Common myeloid progenitor, CD34-positive (primary cell): ENCODE measurements at places on chromosomes 4 and X.

DNA sequence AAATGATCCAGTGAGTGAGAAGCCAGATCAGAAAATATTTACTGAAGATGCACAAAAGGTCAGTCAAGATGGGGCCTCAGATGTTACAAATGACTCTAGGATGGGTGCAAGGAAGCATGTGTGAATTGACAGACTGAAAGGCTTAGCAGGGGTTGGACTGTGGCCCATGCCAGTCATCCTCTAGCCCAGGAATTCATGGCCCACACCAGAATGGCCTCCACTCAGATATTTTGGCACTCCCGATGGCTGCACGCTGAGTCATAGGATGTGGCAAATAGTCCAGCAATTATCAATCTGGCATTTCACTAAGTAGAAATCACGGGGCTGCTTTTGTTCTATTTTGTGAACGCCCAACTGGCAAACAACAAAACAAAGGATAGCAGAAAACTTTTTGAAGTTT, 406.5 kb downstream of the IQCM start:
- H3K27ac ChIP-seq: no peak overlapping the region
- no peaks in the 10 kb centered on the region for H3K27me3 ChIP-seq
- H3K4me3 ChIP-seq: no peak overlapping the region
- no peak for DNase-seq
- no peaks in the 10 kb centered on the region for H3K36me3 ChIP-seq

DNA sequence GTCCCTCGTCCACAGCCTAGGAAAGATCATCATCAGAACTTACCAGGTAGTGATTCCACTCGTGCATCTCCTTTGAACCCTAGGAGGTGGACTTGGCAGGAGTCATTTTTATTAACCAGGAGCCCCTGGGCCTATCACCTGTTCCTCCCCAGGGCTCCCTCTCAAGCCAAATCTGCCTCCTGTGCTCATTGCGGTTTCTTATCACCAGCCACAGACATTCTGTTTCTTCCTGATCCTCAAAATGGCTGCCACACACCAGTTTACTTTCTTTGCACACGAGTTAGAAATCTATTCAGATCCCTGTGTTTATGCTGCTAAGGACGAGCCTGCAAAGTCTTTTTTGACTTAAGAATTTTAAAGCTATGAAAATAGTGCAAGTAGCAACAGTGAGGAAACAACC, 354.5 kb upstream of the BOD1L1 start:
- DNase-seq: peak; percentile 97
- H3K27me3 ChIP-seq: no peaks in the 10 kb centered on the region
- peak overlapping the region; percentile 62 for H3K27ac ChIP-seq
- no peaks in the 10 kb centered on the region for H3K36me3 ChIP-seq
- H3K4me1 ChIP-seq: peaks cover 41% of the 10 kb centered on the region

DNA sequence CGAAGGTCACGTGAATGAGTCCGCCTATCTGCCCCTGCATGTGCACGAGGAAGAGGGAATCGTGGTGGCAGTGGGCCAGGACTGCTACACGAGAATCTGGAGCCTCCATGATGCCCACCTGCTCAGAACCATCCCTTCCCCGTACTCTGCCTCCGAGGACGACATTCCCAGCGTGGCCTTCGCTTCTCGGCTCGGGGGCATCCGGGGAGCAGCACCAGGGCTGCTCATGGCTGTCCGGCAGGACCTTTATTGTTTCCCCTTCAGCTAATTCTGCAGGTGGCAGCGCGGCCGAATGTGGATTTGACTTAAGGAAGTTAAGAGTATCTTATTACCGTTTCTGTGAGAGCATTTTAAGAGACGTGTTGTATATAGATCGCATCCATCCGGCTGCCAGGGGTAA, 1.2 kb downstream of the DCAF4L1 start:
- H3K4me1 ChIP-seq: peaks cover 5% of the 10 kb centered on the region
- no peaks in the 10 kb centered on the region for H3K36me3 ChIP-seq
- H3K27me3 ChIP-seq: no peaks in the 10 kb centered on the region

DNA sequence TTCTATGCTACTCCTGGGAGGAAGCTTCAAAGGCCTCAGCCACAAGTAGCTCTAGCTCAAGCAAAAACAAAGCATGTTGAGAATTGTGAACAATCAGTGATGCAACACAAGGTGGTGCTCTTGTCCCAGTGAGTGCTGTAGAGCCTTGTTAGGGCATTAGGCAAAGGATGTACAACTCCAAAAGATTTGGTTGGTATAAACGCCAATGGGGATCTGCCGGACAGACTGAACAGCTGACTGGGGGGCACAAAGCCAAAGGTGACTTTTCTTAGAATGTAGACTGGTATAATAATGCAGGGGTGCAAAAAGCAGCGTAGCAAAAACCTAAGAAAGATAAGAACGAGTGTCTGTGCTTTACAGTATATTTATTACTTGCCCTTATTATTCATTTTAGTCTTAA, 62.6 kb upstream of the ALB start:
- DNase-seq: peak; percentile 51
- H3K27ac ChIP-seq: no peak overlapping the region
- no peaks in the 10 kb centered on the region for H3K36me3 ChIP-seq
- H3K4me3 ChIP-seq: no peak overlapping the region

GRCh38 chr4:26856906-26857277, 3.7 kb upstream of the STIM2 start:
- peaks cover 33% of the 10 kb centered on the region for H3K4me1 ChIP-seq
- DNase-seq: no peak
- peak overlapping the region; percentile 78 for H3K4me3 ChIP-seq
- H3K36me3 ChIP-seq: no peaks in the 10 kb centered on the region
- H3K27me3 ChIP-seq: no peaks in the 10 kb centered on the region

- peaks cover 6% of the 10 kb centered on the region for H3K4me1 ChIP-seq
- no peak for DNase-seq
- H3K27me3 ChIP-seq: peaks cover 4% of the 10 kb centered on the region
These were observed 35.9 kb downstream of the HMX1 start for GRCh38 chr4:8835521-8836365.

GRCh38 chr4:8341691-8342090, 72.1 kb downstream of the HTRA3 start:
- H3K36me3 ChIP-seq: no peaks in the 10 kb centered on the region
- H3K27ac ChIP-seq: no peak overlapping the region
- peaks cover 3% of the 10 kb centered on the region for H3K4me1 ChIP-seq
- no peak for DNase-seq
- H3K4me3 ChIP-seq: no peak overlapping the region
- no peaks in the 10 kb centered on the region for H3K27me3 ChIP-seq

DNA sequence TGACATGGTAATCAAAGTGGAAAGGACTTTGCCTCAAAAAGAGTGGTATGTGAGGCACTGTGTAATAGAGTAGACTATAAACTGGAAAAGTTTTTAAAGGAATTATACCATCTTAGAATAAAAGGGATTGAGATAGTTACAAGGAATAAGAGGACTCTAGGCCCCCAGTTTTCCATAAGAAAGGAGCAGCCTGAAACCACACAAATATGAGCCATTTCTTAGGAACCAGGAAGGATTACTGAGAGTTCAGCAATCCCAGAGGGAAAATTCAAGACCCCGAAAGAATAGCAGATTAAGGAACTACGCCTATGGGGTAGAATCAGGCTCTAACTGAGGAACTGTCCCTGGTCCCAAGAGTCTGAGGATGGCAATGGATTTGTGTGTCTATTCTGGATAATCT, 1213.3 kb downstream of the C4orf33 start:
- H3K4me3 ChIP-seq: no peak overlapping the region
- no peaks in the 10 kb centered on the region for H3K27me3 ChIP-seq
- DNase-seq: no peak
- no peak overlapping the region for H3K27ac ChIP-seq
- no peaks in the 10 kb centered on the region for H3K4me1 ChIP-seq

DNA sequence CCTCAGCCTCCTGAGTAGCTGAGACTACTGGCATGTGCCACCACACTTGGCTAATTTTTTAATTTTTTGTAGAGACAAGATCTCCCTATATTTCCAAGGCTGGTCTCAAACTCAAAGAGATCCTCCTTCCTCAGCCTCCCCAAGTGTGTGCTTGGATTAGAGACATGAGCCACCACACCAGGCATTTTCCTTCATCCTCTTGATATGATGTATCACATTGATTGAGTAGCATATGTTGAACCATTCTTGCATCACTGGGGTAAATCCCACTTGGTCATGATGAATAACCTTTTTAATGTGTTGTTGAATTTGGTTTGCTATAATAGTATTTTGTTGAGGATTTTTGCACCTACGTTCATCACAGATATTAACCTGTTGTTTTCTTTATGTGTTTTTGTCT, 24.2 kb upstream of the PPM1K start:
- H3K27me3 ChIP-seq: no peaks in the 10 kb centered on the region
- no peak for DNase-seq
- H3K27ac ChIP-seq: no peak overlapping the region
- H3K36me3 ChIP-seq: no peaks in the 10 kb centered on the region

- H3K4me3 ChIP-seq: no peak overlapping the region
- DNase-seq: no peak
- H3K27me3 ChIP-seq: no peaks in the 10 kb centered on the region
- no peak overlapping the region for H3K27ac ChIP-seq
- H3K36me3 ChIP-seq: peaks cover 1% of the 10 kb centered on the region
These were observed 29.1 kb downstream of the TBC1D14 start for GRCh38 chr4:6938647-6939271.

DNA sequence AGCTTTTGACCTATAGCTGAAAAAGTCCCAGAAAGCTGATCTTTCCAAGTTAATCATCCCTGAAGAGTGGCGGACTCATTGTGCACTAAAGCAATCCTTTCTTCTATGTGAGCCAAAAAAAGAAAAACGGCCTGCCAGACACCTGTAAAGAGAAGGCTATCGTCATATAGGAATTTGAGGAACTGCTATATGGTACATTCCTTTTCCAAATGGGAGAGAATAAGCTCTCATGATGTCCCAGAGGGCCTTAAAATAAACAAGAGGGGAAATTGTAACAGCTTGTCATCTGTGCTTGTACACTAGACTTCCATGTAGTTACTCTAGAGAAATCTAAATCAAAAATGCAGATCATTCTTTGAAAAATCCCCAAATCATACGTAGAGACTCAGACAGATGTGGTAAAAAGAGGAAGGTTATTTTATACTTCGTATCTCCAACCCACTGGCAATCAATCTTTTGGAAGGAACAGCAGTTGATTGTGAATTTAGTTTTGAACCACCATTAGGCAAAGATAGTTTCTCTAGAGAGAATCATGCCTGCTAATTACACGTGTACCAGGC, 26.1 kb downstream of the GPR174 start:
- peaks cover 21% of the 10 kb centered on the region for H3K4me1 ChIP-seq
- peak; percentile 19 for DNase-seq
- peak overlapping the region; percentile 37 for H3K27ac ChIP-seq

- DNase-seq: no peak
- H3K36me3 ChIP-seq: no peaks in the 10 kb centered on the region
- H3K4me3 ChIP-seq: no peak overlapping the region
- no peak overlapping the region for H3K27ac ChIP-seq
These were observed 171.0 kb downstream of the CPEB2 start for GRCh38 chr4:15173251-15173650.

DNA sequence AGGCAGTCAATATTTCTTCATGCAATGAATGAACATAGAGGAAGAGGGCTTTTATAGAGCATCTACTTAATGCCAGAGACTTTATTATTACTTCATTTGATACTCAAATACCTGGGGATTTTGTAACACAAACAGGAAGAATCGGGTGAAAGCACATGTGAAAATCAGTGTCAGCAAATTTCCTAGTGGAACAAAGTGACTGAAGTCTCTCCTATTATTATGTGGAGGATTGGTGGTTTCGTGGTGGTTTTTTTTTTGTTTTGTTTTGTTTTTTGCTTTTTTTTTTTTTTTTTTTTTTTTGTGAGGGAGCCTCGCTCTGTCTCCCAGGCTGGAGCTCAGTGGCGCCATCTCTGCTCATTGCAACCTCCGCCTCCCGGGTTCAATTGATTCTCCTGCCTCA, 207.0 kb downstream of the RRAGB start:
- H3K4me1 ChIP-seq: no peaks in the 10 kb centered on the region
- H3K4me3 ChIP-seq: no peak overlapping the region
- H3K27ac ChIP-seq: no peak overlapping the region
- no peaks in the 10 kb centered on the region for H3K36me3 ChIP-seq
- DNase-seq: no peak

- DNase-seq: no peak
- no peaks in the 10 kb centered on the region for H3K4me1 ChIP-seq
- H3K27me3 ChIP-seq: no peaks in the 10 kb centered on the region
These were observed 256.2 kb downstream of the TRAM1L1 start for GRCh38 chr4:116829187-116829586.

DNA sequence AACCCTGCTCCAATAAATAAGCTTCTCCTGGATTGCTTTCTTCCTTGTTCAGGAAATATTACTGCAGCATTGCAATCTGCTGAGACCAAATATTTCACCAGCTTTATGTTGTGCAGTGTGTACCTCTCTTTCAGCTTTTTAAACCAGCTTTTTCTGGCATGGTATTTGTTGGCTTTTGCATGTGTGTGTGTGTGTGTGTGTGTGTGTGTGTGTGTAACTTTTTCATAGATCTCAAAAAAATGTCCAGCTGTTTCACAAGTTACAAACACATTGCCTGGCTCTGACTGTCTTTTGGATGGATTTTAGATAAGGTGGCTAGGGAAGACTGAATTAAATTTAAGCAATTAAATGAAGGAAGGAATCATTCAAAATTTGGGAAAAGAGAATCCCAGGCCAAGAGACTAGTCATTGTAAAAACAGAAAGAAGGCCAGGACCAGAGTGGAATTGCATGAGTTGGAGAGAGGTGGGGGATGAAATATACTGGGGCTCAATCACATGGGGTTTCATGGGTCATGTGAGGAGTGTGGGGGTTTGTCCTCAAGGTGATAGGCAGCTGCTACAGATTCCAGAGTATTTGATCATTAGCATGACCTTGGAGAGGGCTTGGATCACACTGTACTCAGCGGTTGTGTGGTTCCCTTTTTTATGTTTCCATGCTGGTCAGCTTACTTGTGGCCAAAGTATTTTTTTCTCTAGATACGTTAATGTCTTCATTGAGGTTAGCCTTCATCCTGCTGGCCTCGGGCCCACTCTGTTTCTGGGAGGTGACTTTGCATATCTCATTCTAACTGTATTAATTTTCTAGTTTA, 357.7 kb upstream of the BOD1L1 start:
- H3K27ac ChIP-seq: no peak overlapping the region

DNA sequence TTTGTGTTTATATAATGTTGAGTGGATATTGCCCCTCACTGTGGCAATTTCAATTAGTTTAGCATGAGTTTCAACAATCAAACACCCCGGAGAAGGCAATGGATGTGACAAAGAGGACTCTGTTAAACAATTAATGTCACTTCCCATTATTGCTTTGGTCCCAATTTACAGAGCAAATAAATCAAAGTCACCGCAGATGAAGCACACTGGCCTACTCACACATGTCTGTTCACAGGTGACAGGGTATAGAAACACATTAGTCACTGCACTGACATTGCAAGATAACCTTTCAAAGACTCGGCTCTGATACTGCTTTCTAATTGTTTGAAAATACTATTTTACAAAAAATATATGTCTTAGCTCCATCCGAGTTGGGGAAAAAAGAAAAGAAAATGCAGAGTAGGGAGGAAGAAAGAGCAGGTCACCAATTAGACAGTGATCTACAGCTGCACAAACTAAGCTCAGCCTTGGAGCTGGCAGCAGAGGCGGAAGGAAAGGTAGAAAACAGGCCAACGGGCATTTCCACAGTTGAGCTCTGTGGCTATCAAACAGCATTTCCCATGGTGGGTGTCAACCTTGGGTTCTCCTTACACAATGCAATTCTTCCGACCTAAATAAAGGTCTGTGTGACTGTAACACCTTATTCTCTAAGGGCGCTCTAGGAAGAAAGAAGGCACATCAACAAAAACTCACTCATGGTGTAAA, 53.9 kb downstream of the PPARGC1A start:
- no peak for DNase-seq
- no peaks in the 10 kb centered on the region for H3K4me1 ChIP-seq
- H3K36me3 ChIP-seq: no peaks in the 10 kb centered on the region
- no peak overlapping the region for H3K4me3 ChIP-seq
- H3K27me3 ChIP-seq: no peaks in the 10 kb centered on the region
